Suppressor macrophage treated with lipopolysaccharide for 4 hours (primary cell): ENCODE measurements at places on chromosomes 5 and 9.
A peak's percentile ranks its signal among the peaks of the same experiment; 100 is the strongest.

- no peak for DNase-seq
Measured at GRCh38 chr9:123000371-123001068, 32.9 kb upstream of the GPR21 start.

GRCh38 chr9:125972012-125972729 is 225.0 kb downstream of the PBX3 start:
- DNase-seq: no peak

DNA sequence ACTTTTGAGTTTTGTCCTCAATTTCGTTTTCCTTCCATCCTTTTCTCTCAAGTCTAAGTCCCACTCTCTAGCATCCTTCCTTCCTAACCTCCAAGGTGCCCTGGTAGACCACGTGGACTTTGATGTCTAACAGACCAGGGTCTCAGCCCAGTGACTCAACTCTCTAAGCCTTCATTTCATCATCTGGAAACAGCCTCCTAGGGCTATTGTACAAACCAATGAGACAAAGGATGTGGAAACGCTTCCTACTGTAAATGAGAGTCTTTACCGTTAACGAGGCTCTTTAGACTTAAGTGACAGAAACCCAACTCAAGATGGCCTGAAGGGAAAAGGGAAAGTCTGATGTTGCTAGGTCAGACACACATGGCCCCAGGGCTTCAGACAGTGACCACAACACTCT is 49.2 kb upstream of the CPLX2 start:
- no peak for DNase-seq

DNA sequence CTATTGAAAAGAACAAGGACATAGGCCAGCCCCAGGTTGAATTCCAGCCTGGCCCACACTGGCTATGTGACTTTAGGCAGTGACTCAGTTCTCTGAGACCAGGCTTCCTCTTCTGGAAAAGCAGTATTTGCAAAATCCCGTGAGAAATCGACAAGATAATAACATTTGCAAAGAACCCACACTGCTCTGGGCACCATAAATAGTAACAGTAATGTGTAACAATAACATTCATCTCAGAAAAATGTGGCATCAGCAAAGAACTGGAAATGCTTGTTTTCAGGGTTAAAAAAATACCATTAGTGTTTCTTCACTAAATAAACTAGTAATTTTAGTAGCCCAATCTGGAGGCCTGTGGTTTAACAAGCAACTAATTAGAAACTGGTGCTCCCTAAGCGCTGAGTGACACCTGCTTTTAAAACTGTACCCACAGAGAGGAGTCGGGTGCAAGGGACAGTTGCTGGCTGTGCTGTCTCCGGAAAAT is 148.4 kb downstream of the TTLL11 start:
- DNase-seq: peak; percentile 3

- DNase-seq: no peak
Measured at GRCh38 chr9:31390403-31391025, 993.9 kb upstream of the ACO1 start.

DNA sequence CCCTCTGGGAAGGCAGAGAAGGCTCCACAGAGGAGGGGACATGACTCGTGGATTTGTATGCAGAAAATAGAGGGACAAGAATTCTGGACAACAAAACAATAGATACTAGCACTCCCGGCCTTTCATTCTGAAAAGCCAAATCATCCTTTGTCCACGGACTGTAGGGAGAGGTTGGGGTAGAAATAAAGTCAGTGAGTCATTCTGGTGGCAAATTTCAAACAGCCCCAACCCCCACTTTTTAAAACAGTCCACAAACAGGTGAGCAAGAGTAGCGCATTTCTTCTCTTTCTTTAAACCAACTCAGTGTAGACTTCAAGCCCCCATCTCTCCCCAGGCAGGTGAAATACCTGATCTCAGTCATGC is 56.1 kb downstream of the PTPDC1 start:
- DNase-seq: no peak
